Activated CD8-positive, alpha-beta memory T cell treated with anti-CD3 and anti-CD28 coated beads, Interleukin-2, amount 50 U/mL, for 4 hours (primary cell): ENCODE measurements at places on chromosomes 13 and 19.

GRCh38 chr19:10372690-10373089 lies 7.7 kb downstream of the TYK2 start:
- no peak for DNase-seq

- DNase-seq, result no peak
These were observed 14.6 kb upstream of the KCNN1 start for GRCh38 chr19:17951990-17952976.

GRCh38 chr13:37143911-37144310 lies 38.4 kb upstream of the CSNK1A1L start:
- DNase-seq, result no peak

- peak; percentile 88 for DNase-seq
These were observed at the start of gene FLT3LG for GRCh38 chr19:49473868-49474541. TSS of gene FLT3LG (plus strand) at chr19:49474215. CDS start at chr19:49474640, 425 bp downstream.

DNA sequence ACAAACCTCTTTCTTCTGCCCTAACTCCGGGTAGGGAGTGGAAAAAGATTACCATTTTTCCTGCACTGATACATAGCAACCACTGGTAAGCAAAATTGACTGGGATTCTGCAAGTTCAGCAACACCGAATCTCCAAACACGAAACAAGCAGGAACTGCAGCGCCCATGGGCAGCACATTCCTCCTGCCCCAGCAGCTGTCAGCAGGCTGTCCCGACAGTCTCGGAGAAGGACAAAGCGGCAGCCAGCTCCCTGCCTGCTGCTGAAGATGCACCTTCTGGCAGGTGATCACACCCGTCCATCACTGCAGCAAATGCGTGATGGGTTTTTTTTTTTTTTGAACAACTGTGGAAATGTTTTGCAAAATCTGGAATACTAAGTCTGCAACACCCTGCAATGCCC lies 6.7 kb downstream of the TMTC4 start:
- DNase-seq, result no peak

DNA sequence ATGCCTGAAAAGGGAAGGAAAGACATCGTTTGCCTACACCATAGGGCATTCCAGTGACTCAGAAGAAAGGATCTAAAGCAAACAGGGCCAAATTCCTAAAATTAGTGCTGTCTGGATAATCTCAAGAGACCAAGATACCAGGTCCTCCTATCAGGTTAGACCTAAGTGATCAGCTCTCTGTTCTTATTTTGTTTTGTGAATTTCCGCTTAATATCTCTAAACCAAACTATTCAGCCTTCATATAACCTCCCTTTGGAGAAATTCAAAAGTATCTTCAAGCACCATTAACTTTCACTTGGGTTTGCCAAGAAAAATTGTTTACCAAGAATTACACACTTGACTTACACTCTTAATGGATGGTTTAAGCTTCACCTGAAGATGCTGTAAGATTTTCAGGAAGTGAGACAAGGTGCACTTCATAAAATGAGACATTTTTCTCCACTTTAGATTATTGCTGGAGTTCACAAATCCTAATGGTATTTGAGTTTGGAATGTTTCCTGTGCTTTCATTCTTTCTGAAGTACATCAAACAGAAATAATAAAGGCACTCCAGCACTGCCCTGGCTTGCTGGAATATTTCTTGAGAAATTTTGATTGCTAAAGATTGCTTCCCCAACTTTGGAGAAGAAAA lies 376.1 kb downstream of the LMO7 start:
- DNase-seq, result no peak

- DNase-seq, result no peak
These were observed 66.6 kb downstream of the RUBCNL start for GRCh38 chr13:46320406-46320805.

GRCh38 chr19:46913198-46913851 lies 52.5 kb downstream of the ARHGAP35 start:
- no peak for DNase-seq

GRCh38 chr13:75418997-75419396 lies 63.0 kb downstream of the TBC1D4 start:
- no peak for DNase-seq

DNA sequence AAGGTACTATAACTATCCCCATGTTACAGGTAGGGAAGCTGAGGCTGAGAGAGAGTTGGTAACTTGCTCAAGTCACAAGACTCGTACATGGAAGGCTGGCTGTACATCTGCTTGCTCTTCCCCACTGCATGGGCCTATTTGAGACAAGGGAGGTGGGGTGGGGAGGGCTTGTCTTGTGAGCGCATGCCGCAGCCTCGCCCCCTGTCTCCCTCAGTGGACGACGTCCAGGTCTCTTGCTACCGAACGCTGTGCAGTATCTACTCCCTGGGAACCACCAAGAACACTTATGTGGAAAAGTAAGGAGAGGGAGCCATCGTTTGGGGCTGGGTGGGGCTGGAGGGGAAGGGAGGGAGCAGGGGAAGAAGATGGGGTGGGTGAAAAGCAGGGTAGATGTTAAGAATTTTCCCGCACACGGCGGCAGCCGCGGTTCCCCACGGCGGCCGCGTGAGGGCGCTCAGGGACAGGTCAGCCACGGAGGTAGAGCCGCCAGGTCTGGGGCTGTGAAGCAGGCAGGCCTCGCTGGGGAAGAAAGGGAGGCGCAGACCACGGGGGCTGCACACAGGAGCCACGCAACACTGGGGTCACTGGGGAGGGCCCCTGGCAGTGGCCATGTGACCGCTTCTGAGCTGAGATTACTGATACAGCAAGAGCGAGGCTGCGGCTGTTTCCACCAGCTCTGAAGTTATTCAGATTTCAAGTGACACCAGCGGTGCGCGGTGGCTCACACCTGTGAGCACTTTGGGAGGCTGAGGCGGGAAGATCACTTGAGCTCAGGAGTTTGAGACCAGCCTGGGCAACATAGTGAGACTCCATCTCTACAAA lies 81.5 kb downstream of the RYR1 start:
- peak; percentile 75 for DNase-seq

- DNase-seq, result no peak
These were observed 158.2 kb downstream of the HS6ST3 start for GRCh38 chr13:96248103-96248502.

- no peak for DNase-seq
These were observed 238.7 kb downstream of the EFNB2 start for GRCh38 chr13:106296723-106297122.

DNA sequence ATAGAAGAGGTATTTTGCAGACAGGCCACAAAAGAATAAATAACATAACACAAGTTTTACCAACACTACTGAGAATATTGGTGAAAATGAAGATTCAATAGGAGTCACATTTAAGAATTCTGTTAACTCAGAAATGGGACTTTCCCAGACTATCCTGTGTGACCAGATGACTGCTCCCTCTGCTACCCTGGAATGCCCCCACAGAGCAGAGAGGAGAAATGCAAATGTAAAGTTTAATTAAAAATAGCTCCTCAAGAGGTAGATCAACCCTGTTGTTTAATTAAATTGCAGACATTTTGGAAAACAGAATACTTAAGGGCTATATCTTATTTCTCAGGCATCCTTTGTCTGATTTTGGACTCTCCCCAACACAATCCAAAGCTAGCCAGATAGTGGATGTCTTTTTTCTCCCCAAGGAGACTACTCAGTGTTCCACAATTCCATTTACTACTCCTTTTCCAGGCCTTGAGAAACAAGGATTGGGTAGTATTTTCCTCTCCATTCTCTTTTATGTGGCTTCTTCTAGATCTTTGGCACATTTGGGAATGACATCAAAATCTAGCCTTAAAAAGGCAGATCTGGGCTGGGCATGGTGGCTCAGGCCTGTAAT lies 104.7 kb upstream of the TSC22D1 start:
- DNase-seq, result no peak

- no peak for DNase-seq
These were observed 938 bp downstream of the JSRP1 start for GRCh38 chr19:2255112-2255845.

GRCh38 chr13:39385621-39386231 lies 217.3 kb downstream of the LHFPL6 start:
- no peak for DNase-seq

- no peak for DNase-seq
These were observed 13.0 kb upstream of the SPATA13 start for GRCh38 chr13:24147570-24147963.

- DNase-seq, result peak; percentile 51
These were observed at the start of gene ZNF792 for GRCh38 chr19:34963573-34964406. TSS of gene ZNF792 (minus strand) at chr19:34964229. CDS start at chr19:34963662, 567 bp downstream.
